Activated naive CD4-positive, alpha-beta T cell (primary cell): ENCODE measurements at places on chromosomes 12 and 14.

GRCh38 chr12:47561746-47562145, 144.1 kb downstream of the RPAP3 start:
- DNase-seq = no peak

- no peak for DNase-seq
Measured at GRCh38 chr14:20470603-20470901, 1.3 kb downstream of the PNP start.

DNA sequence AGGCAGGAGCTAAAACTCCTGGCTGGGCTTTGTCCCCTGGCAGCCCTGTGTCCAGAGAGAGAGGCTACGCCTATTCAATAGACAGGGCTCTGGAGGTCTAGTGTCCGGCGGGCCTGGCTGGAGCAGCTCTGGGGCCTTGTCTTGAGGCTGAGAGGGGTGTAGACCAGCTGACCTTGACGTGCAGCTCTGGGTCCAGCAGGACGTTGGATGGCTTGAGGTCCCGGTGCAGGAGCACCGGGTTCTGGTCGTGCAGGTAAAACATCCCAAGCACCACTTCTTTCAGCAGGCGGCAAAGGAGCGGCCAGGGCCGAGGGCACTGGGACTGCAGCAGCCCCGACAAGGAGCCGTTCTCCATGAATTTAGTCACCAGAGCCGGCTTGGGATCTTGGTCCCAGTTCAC, 948 bp downstream of the RIPK3 start:
- DNase-seq = no peak

DNA sequence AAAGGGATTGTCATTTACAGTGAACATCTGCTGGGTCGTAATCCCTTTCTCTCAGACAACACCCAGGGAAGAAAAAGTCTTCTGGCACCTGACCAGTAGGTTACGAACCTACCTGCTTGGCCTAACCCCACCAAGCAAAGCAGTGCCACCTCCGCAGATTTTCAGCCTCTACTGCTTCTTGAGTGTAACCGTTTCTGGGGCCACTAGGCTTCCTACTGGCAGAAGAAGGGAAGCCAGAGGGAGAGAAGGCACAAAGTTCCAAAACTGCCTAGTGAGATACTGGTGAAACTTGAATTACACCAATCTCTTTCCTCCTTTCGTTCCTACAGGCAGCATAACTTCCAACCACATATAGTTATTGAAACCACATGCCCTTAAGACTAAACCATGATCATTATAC, 383.6 kb downstream of the BCAT1 start:
- DNase-seq = no peak

- DNase-seq = no peak
Measured at GRCh38 chr14:104937161-104937560, 12.5 kb downstream of the PLD4 start.

GRCh38 chr14:44988694-44989093, 26.7 kb downstream of the TOGARAM1 start:
- no peak for DNase-seq

- no peak for DNase-seq
Measured at GRCh38 chr12:109635717-109636116, 62.1 kb downstream of the MVK start.

- no peak for DNase-seq
Measured at GRCh38 chr14:65373016-65373670, 39.4 kb upstream of the FUT8 start.

DNA sequence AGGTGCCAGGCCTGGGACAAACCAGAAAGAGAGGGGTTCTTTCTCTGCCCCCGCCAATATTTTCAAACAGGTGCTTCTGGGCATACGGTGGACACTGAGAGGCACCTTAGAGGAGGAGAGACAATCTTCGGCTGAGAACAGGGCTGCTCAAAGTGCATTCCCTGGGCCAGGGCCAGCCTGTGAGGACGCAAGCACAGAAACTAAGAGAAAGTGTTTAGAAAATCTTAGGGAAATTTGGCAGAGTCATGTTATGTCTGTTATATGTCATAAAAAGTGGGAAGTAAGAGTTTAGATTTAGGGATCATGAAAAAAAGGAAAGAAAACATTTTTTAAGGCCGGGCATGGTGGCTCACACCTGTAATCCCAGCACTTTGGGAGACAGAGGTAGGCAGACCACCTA, 83.7 kb downstream of the VWF start:
- no peak for DNase-seq

GRCh38 chr14:61528591-61529021, 166.7 kb upstream of the HIF1A start:
- no peak for DNase-seq

GRCh38 chr12:11703378-11703777, 53.9 kb downstream of the ETV6 start:
- DNase-seq = no peak

DNA sequence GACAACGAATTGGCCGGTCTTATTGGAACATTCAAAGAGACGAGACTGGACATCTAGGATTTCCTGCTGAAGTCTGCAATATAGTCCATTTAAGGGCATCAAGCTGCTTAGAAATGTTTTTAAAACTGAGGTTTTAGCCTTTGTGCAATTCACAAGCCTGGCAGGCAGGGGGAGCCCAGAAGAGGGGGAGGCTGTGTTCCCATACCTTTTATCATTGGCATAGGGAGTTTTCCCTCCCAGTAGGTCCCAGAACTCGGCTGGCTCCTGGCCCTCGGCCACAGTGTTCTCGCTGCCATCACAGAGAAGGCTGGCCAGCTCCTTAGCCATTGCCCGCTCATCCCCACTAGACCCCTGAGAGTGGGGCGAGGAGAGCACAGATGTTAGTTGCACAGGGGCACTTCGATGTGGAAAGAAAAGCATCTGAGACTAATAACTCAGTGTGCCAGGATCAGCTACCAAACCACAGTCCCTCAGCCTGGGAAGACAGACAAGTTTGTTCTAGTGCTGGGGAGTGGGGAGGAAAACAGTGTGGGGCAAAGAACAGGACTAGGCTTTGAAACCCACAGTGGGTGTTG, 15.1 kb downstream of the AVIL start:
- no peak for DNase-seq

DNA sequence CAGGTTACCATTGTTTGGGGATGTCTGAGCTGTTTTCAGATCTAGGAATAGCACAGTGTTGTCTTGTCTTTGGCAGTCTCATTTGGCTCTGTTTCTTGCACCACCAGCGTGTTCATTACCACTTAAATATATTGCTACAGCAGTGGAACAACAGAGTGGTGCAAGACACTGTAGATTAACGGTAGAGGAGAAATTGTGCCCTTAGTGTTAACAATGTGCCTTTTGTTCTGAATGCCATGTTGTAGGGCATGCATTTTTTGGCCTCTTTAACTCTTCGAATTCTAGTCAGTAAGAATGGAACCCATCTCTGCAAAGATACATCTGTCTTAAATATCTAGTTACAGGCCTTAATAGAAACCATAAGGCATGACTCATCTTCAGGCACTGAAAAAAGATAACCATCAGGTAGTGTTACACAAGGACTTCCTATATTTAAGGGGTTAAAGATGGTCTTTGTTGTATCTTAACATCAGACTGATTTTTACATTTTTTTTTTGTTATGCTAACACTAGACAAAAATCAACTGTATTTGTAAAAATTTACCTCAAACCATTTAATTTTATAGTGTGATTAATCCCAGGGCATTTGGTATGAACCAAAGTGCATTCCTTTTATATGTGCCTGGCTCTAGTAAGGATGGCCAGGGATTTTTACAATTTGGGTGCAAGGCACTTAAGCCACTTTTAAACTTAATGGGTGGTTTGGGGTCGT, 12.9 kb downstream of the DYRK2 start:
- DNase-seq = no peak

GRCh38 chr14:52235434-52235833, 32.1 kb upstream of the PTGDR start:
- no peak for DNase-seq

DNA sequence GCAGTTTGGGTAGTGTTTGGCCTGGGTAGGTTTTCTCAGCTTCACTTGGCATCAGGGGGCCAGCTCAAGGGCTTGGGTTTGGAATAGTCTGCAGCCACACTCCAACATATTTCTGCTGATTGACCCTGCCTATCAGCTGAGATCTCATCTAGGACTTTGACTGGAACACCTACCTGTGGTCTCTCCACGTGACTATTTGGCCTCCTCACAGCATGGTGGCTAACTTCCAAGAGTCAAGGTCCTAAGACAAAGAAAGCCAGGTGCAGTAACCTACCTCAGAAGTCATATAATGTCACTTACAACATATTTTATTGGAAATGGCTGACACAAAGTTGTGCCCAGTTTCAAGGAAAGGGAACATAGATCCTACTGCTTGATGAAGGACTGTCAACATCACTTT, 481.0 kb downstream of the EGLN3 start:
- DNase-seq = no peak

- no peak for DNase-seq
Measured at GRCh38 chr12:94561943-94562411, 88.4 kb downstream of the TMCC3 start.

DNA sequence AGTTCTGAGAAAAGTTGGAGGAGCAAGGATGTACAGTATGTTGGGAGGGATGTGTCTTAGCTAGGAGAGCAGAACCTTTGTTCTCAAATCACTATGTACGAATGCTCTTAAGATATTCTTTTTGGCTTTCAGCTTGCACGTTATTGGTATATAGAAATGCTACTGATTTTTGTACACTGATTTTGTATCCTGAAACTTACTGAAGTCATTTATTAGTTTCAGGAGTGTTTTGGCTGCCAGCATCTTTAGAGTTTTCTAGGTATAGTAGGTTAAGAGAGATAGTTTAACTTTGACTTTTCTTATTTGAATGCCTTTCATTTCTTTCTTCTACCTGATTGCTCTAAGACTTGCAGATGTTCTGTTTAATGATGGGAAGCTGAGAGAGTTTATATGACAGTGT, 442.8 kb upstream of the FBXO33 start:
- DNase-seq = no peak

DNA sequence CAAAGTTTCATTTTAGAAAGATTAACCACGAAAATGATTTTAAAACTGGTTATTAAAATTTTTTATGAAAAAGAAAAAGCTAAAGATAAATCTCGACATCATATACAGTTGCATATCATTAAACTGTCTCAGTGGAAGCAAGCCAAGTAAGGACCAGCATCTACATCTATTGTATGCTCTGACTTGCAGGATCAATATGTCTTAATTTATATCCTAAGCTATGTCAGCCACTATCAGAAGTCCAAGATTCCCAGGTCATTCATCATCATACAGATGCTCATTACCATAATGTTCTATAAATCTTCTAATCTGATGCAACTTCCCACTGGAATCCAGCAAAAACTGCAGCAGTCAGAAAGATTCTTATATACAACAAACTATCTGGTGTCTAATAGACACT, 43.5 kb downstream of the CMAS start:
- DNase-seq = no peak

- no peak for DNase-seq
Measured at GRCh38 chr14:28381656-28382055, 384.9 kb upstream of the FOXG1 start.

DNA sequence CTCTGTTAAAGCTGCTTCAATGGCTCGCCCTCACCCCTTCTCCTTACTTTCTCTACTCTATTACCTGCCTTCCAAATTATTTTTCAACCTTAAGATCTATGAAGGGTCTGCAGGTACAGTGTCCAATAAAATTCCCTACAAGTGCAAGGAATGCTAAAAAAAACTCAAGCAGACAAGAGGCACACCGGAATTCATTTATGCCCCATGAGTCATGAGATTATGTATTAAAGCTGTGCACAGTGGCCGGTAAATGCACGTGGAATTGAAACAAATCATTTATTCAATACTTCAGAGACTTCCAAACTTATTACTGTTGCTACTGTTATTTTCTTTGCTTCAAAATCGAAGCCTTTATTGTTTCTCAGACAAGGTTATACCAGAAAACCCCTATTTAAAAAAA, 68.4 kb downstream of the ST8SIA1 start:
- no peak for DNase-seq

GRCh38 chr14:94575730-94576585, 5.3 kb upstream of the SERPINA5 start:
- DNase-seq = no peak

DNA sequence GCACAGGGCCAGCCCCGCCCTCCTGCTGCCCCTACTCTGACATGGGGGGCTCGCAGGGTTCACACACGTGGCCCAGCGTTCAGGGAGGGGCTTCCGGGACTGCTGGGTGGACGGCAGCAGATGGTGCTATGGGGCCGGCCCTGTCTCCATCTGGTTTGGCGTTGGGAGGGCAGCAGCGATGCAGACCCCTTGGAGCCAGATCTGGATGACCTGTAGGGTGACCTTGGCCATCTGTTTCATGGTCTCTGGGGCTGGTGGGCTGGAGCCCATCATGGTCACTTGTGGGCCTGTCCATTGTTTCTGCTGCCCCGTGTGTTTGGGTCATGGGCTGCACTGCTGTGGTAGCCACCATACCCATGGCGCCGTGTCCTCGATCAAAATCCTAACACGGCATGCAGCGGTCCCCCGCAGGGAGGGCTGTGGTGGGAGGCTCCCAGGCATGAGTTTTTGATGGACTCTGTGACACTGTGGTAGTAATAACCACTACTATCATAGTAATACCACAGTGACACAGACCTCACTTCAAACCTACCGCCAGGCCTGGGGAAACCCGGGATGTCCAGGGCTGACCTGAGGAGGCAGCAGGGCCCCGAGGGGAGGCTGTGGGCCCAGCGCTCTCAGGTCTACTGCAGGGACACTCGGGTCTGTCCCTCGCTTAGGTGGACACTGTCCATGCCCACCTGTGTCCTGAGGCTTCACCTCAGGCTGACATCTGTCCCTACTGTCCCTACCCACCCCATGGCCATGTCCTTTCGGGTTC, 359.4 kb downstream of the TMEM121 start:
- no peak for DNase-seq

DNA sequence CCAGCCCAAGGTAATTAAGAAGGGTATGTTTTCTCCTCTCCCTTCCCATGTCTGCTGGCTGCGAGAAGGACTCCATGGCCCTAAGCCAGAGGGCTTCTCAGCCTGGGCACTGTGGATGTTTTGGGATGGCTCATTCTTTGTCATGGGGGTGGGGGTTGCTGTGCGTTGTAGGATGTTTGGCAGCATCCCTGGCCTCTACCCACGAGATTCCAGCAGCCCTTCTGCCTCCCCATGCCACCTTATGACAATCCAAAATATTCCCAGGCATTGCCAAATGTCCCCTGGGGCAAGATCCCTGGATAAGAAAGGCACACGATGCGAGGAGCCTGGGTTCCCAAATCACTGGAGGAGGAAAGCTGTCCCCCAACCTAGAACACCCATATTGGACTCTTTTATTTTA, 36.4 kb downstream of the DAO start:
- DNase-seq = no peak

- peak; percentile 35 for DNase-seq
Measured at GRCh38 chr12:107402041-107403022, 283.3 kb upstream of the PWP1 start.
